ENCODE measurements at places on chromosomes 5 and 9.

GRCh38 chr5:96327722-96328121 is 105.3 kb downstream of the PCSK1 start:
- no peak for DNase-seq

DNA sequence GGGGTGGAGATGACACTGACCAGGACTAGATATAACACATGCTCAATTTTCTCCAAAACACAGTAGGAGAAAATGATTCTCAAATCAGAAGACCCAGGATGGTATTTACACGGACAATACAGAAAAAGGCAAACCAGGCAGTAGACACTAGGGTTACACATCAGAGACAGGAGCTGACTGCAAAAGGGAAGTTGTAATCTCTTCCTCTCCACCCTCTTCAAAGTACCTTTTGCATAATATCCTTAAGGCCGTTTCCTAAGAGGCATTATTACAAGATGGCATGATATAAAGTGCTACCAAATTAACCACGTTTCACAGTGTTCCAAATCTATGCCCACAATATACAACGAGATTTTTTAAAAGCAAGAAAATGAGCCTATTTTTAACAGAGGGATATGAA is 39.2 kb downstream of the YIPF5 start:
- DNase-seq, result no peak

- DNase-seq, result peak; percentile 70
These were observed 20.3 kb upstream of the TNIP1 start for GRCh38 chr5:151101151-151101550.

- DNase-seq, result no peak
These were observed 18.5 kb upstream of the GNE start for GRCh38 chr9:36276781-36277181.

GRCh38 chr9:19479874-19480273 is 71.1 kb downstream of the ACER2 start:
- DNase-seq, result no peak

GRCh38 chr5:179768326-179769085 is 25.3 kb upstream of the LTC4S start:
- DNase-seq, result no peak

Measured in erythroblast (primary cell).